Activated effector memory CD4-positive, alpha-beta T cell treated with Interleukin-2 at 50 U/mL for 16 hours (primary cell): ENCODE measurements at places on chromosomes 11 and 22.

DNA sequence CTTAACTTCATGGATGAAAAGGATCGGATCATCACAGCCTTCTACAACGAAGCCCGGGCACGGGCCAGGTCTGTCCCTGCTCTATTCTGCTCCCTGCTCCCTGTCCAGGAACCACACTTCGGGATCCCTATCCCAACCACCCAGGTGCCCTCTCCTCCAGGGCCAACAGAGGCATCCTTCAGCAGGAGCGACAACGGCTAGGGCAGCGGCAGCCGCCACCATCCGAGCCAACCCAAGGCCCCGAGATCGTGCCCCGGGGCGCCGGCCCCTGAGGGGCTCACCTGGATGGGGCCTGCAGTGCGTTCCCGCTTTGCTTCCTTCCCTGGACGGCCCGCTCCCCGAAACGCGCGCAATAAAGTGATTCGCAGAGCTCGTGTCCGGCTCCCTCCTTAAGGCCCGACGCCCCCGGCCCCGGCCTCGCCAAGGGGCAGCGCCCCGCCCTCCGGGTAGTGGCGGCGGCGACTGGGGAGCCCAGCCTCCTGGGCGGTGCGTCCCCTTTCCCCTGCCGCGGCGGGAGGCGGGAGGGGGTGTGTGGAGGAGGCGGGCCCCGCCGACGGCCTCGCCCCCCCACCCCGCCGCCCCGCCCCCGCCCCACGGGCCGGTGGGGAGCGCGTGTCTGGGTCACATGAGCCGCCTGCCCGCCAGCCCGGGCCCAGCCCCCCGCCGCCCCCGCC lies at the start of gene VEGFB:
TSS of gene VEGFB (plus strand) at position 672 of the 674 bp plus-strand sequence. CDS start 250 bp downstream, outside the sequence.
- DNase-seq = peak; percentile 68

DNA sequence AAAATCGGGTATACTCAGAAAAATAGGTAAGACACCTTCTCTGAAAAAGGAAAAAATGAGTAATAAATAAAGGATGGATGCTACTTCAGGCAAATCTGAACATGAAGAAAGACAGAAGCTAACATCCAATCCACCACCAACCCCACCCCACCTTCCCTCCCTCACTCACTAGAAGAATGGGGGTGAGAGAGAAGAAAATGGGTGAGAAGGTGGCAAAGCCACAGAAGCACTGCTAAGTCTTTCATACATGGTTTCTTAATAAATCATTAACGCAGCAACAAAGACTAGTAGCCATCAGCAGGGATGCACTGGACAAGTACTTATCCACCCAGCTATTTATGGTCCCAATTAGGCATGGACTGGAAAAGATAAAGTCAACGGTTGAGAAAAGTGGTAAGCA lies 5.9 kb downstream of the FHIP1B start:
- no peak for DNase-seq

DNA sequence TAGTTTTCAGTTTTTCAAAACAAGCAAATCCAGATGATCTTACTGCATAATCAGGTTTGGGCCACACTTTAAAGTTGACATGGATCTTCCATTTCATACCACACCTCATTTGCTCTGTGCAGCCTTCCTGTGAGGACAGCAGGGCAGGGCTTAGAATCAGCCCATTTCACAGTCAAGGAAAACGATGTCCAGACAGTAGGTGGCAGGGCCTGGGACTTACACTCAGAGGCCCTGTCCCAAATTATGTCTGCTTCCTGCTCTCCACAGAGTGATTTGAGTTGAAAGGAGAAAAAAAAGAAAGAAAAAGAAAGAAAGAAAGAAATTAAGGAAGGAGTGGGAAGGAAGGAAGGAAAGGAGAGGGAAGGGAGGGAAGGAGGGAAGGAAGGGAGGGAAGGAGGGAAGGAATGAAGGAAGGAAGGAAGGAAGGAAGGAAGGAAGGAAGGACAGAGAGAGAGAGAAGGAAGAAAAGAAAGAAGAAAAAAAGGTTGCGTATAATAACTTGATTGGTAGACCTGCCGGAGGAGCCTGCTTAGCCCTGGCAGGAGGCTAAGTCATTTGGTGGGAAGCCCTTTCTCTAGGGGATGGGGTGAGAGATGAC lies 23.6 kb downstream of the TSKU start:
- DNase-seq = no peak

DNA sequence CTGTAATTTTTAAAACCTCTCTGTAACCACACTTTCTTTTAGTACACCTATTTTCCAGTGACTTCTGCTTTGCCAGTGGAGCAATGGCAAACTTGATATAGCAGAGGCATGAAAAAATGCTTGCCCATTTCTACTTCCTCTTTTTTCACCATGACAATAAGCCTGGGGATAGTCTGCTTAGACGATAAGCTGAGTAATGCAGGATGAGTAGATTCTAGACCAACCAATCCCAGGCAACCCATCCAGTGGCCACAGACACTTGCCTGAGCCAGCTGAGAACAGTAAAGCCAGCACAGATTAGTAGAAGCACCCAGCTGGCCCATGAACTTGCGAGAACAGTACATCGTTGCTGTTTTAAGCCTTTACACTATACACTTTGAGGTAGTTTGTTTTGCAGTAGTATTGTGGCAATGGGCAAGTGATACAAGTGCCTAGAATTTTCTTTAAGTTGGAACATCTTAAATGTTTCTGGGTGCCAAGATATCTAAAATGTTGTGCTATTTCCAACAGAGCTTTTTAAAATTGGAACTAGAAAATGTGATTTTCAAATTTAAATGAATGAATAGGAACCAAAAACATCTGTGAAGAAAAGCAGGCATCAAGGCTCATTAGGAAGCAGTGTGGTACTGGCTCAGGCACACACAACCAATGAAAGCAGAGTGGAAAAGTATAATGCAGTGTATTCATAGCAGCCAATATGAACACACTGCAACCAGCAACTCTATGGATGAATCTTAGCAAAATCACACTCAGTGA lies 37.7 kb downstream of the DDI1 start:
- DNase-seq = no peak

- DNase-seq = no peak
Observed at GRCh38 chr11:102186551-102187191, 76.4 kb downstream of the YAP1 start.

- no peak for DNase-seq
Observed at GRCh38 chr11:35160246-35160824, 21.4 kb downstream of the CD44 start.

DNA sequence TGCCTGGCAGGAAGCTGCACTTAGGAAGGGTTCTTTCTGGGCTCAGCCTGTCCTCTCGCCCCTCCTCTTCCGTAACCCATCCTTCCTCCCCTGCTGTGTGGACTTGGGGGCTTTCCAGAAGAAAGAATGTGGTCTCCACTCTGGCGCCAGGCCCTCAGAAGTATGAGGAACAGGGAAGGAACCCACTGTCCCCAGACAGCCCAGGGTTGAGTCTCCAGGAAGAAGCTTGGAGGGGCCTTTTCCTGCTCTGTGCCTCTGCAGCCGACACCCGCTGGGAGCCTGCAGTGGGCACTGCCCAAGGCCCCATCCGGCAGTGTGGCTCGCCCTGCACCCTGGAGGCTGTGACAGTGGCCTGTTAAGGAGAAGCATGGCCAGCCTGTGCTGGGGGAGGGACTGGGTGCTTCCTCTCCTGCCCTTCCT lies 112.6 kb downstream of the ST3GAL4 start:
- no peak for DNase-seq

DNA sequence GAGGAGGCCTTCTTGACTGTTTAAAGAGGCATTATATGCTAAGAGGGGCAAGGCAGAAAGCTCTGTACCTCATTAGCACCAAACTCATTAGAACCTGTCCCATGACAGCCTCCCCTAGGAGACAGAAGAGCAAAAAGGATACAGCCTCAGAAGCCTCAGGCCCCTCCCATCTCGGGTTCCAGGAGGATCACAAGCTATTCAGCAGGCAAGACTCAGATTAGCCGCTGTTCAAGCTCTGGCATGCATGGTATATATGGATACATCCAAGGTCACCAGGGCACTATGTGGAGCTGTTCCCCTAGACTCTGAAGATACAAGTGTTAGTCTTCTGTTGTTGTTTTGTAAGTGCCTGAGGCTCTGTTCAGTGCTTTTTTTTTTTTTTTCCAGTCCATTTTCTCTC lies 32.1 kb downstream of the ATXN10 start:
- no peak for DNase-seq

GRCh38 chr11:12088047-12088481 lies 22.3 kb upstream of the MICAL2 start:
- no peak for DNase-seq

- no peak for DNase-seq
Observed at GRCh38 chr11:34449013-34449412, 10.3 kb downstream of the CAT start.

- no peak for DNase-seq
Observed at GRCh38 chr11:116465056-116465455, 307.7 kb downstream of the BUD13 start.

GRCh38 chr11:72243173-72244059 lies 560 bp downstream of the PHOX2A start:
- DNase-seq = no peak

DNA sequence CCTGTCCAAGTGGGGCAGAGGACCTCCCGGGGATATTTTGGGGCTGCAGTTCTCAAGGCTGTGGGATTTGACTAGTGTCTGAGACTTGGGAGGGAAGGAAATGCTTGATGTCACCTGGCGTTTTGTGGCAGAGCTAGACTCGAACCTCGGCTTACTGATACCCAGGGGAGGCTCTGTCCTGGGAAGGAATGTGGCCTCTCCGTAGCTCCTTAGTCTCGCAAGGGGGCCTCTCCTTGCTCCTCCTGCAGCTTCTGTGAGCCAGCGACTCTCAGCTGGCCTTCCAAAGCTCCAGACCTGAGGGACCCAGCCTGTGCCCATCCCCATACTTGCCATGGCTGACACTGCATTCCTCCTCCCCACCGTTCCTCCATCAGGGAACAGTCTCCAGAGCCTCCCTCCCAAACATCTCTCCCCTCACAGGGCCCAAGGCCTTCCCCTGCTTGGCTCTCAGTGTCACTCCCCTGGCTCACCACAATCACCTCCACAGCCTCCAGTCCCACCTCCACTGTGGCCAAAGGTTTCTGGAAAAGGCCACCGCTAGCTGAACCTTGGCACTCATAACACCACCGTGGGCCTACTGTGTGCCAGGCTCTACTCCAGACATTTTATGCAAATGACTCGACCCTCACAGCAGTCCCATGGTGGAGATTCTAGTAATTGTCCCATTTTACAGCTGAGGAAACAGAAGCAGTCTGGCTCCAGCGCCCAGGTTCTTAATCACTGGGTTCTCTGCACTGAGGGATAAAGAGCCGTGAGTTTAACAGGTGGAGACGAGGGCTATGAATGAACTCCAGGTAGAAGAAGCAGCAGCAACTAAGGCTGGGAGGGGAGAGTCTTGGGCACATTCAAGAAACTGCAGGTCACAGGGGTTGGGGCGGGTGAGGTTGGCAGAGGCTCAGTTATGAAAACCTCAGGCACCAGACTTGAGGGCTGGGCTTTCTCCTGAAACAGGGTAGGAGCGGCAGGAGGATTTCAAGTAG lies 12.1 kb downstream of the P2RY2 start:
- DNase-seq = no peak

GRCh38 chr11:99238401-99238800 lies 217.7 kb downstream of the CNTN5 start:
- DNase-seq = no peak

- no peak for DNase-seq
Observed at GRCh38 chr11:75437966-75438659, 5.1 kb upstream of the KLHL35 start.

DNA sequence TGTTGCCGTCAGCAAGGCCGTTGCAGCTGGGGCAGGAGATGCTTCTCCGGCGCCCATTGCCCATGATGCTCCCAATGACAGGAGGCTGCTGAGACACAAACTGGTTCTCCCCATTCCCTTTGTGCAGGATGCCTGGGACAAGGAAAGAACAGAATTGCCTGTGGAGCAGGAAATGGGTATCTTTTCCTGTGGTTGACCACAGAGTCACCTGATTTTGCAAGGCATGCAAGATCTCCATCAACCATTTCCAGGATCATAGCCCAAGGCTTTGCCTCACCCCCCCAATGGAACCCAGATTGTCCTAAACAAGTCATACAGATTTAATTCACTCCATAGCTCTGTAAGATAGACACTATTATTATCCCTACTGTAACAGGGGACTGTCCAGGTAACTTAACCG lies 148.1 kb upstream of the NARS2 start:
- DNase-seq = no peak

DNA sequence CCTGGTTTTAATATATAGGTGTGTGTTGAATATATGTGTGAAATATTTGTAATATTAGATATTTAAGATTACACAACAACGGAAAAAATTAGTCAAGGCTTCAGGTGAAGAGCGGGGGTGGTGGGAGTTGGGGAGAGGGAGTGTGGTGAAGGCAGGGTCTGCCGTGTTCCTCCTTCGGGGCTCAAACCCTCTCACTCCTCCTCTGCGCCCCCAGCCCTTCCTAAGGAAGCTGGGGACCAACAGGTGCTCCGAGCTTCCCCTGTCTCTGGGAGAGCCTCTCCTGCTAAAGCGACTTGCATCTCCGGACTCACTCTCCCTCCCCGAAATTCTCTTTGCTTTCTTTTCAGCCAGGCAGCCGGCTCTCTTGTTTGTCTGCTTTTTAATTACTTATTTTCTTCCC lies 960 bp upstream of the CADM1 start:
- DNase-seq = no peak

GRCh38 chr11:61625525-61625924 lies 44.6 kb upstream of the SYT7 start:
- no peak for DNase-seq

GRCh38 chr11:59671471-59671870 lies 2.6 kb upstream of the PATL1 start:
- DNase-seq = no peak

GRCh38 chr11:118663902-118664301 lies 15.5 kb downstream of the TREH start:
- DNase-seq = no peak

DNA sequence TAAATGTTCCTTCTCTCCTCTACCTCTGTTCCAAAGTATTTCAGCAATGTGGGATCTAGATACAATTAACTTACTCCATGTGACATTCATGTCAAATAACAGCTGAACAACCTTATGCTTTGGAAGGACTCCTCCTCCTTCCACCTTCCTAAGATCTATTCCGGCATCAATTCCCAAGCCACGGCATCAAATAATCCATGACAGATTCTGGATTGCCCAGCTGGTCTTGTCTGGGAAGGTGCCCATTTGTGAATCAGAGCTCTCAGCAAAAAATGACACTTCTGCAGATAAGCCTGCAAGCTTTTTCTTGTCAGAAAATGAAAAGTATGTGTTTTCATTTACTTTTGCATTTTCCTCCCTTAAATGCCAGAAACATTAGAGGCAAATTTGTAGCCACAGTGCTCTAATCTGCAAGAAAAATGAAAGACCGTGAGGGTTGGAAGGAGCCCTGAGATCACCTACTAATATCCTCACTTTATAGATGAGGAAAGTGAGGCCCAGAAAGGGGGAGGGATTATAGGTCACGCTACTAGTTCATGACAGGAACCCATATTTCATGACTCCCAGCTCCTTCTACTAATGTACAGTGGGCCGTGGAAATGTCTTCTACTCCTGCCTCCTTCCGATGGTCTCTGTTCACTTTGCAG lies 124.0 kb downstream of the ME3 start:
- DNase-seq = no peak

GRCh38 chr11:16912692-16913111 lies 101.5 kb downstream of the PLEKHA7 start:
- no peak for DNase-seq

DNA sequence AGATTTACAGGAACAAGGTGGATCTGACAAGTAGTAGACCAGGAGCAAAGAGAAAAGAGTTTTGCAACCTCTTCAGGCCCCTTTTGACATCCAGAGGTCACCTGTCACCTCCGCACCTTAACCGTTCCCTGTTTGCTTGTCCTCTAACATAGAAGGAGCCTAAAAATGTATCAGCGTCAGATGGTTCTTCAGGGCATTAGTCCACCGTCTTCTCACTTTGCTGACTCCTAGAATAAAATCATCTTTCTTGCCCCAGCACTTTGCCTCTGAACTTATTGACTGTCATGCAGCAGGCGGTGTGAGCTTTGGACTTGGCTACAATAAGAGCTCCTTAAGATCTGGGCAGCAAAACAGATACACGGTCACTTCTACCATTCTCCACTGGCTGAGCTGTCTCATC lies 339.7 kb upstream of the B3GAT1 start:
- no peak for DNase-seq
